Osteocyte (in vitro differentiated cells): ENCODE measurements at places on chromosomes 2 and 18. TPM values are rescaled to one million over a fixed set of nuclear protein-coding genes. Genes with fewer than 3 reads are reported as not detected.

DNA sequence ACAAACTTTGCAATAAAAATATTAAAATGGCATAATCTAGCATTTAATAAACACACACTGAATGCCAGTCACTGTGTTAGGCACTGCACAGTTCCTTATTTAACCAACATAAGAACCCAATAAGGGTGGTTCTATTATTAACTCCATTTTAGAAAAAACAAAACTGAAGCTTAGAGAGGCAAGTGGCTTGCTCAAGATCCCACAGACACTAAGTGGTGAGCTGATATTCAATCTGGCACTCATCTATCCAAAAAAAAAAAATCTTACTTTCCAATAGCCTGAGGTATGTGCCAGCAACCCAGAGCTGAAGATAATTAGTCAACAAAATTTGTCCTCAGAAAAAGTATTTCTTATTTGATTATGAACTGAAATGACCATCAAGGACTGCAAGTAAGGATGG lies 799 bp downstream of the CYTIP start:
- no peak overlapping the region for H3K27ac ChIP-seq
- H3K4me1 ChIP-seq: no peaks in the 10 kb centered on the region
- no peak for DNase-seq
- H3K4me3 ChIP-seq: no peak overlapping the region

GRCh38 chr2:46461709-46462171 lies 17.6 kb upstream of the TMEM247 start:
- no peaks in the 10 kb centered on the region for H3K27me3 ChIP-seq
- no peak overlapping the region for H3K27ac ChIP-seq
- no peaks in the 10 kb centered on the region for H3K36me3 ChIP-seq
- H3K4me3 ChIP-seq: no peak overlapping the region
- peak; percentile 19 for DNase-seq
- H3K4me1 ChIP-seq: peaks cover 5% of the 10 kb centered on the region

DNA sequence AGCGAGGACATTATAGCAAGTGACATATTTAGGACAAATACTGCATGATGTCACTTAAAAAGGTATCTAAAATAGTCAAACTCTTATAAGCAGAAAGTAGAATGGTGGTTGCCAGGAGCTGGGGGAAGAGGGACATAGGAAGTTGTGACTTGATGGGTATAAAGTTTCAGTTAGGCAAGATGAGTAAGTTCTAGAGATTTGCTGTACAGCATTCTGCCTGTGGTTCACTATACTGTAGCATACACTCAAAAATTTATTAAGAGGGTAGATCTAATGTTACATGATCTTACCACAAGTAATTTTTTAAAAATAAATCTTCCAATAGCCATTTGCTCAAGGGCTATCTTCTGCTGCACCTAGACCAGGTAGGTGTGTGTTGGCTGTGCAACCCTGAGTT lies 78.1 kb upstream of the NPAS2 start:
- H3K27me3 ChIP-seq: no peaks in the 10 kb centered on the region
- no peaks in the 10 kb centered on the region for H3K36me3 ChIP-seq
- no peak for DNase-seq
- peak overlapping the region; percentile 98 for H3K27ac ChIP-seq

GRCh38 chr2:224630659-224631550 lies 45.7 kb upstream of the CUL3 start:
- no peak overlapping the region for H3K4me3 ChIP-seq
- H3K4me1 ChIP-seq: no peaks in the 10 kb centered on the region
- no peak for DNase-seq
- no peak overlapping the region for H3K27ac ChIP-seq

DNA sequence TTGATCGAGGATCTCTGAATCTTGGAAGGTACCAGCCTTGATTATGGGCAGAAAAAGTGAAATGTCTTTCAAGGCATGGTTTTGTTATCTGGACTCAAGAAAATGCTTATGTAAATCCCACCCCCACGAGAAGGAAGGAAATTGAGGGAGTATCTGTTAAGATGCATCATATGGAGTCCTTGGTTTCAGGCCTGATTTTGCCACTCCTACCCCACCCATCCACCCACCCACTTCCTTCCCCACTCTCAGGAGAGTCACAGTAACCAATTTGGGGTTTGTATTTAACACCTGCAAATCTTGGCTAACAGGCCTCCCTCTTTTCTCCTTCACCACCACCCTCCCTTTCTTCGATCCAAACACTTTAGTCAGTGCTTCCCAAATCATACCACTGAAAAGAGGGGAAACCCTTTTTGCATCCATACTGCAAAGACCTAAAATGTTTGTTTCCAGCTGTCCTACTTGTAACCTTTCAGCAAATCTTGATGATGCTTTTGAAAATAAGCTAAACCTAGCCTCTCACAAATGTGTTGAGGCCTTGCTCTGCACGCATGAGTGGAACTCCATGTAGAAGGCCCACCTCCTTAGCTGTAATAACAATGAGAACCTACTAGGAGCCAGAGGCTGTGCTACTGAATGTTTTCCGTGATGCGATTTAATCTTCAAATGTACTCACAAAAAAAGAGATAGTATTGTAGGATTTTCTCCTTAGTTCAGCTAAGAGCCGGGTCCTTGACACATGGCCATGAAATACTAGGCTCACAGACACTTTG lies 34.8 kb downstream of the POU3F3 start:
- no peaks in the 10 kb centered on the region for H3K4me1 ChIP-seq
- H3K27me3 ChIP-seq: peaks cover 5% of the 10 kb centered on the region
- no peak overlapping the region for H3K4me3 ChIP-seq
- DNase-seq: peak; percentile 7
- no peak overlapping the region for H3K27ac ChIP-seq

GRCh38 chr2:225841314-225841713 lies 441.8 kb downstream of the NYAP2 start:
- no peak overlapping the region for H3K4me3 ChIP-seq
- no peaks in the 10 kb centered on the region for H3K4me1 ChIP-seq
- H3K36me3 ChIP-seq: no peaks in the 10 kb centered on the region
- DNase-seq: no peak
- H3K27me3 ChIP-seq: no peaks in the 10 kb centered on the region
- no peak overlapping the region for H3K27ac ChIP-seq

GRCh38 chr2:67561457-67561965 lies 164.4 kb downstream of the ETAA1 start:
- DNase-seq: no peak
- no peaks in the 10 kb centered on the region for H3K4me1 ChIP-seq
- peaks cover 3% of the 10 kb centered on the region for H3K27me3 ChIP-seq

DNA sequence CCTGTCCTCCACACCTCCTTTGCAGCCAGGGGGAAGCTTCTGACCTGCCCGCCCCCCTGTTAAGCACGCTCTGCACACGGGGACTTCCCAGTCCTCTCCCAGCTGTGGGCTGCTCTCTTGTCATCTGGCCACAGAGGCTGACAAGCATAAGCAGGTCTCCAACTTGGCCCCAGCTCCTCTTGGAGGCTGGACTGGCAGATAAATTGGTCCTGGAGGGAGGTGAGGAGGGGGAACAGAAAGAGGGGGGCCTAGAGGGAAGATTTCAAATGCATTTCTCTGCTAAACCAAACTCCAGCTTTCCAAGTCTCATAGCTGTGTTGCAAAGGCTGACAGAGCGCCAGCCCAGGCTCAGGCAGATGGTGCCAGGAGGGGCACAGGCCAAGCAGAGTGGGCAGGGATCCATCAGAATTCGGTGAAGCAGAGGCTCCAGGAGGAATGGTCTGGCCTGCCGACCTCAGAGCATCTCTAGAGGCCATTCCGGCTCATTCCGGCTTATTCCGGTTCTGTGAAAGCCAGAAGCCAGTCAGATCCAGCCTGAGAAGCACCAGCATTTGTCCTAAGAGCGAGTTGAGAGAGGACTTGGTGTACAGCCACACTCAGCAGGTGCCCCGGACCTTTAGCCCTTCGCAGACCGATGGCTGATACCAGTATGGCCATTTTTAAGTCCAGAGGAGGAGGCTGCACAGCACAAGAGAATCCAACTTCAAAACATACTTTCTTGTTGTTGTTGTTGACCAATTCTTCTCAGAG lies 508.9 kb upstream of the MYT1L start:
- peak; percentile 80 for DNase-seq
- H3K27me3 ChIP-seq: no peaks in the 10 kb centered on the region
- H3K36me3 ChIP-seq: no peaks in the 10 kb centered on the region
- no peak overlapping the region for H3K4me3 ChIP-seq
- no peaks in the 10 kb centered on the region for H3K4me1 ChIP-seq
- no peak overlapping the region for H3K27ac ChIP-seq

- no peak for DNase-seq
- H3K4me3 ChIP-seq: no peak overlapping the region
- peaks cover 22% of the 10 kb centered on the region for H3K4me1 ChIP-seq
- H3K36me3 ChIP-seq: no peaks in the 10 kb centered on the region
- peaks cover 13% of the 10 kb centered on the region for H3K27me3 ChIP-seq
- H3K27ac ChIP-seq: no peak overlapping the region
These were observed 143.7 kb downstream of the TPO start for GRCh38 chr2:1556776-1557466.

DNA sequence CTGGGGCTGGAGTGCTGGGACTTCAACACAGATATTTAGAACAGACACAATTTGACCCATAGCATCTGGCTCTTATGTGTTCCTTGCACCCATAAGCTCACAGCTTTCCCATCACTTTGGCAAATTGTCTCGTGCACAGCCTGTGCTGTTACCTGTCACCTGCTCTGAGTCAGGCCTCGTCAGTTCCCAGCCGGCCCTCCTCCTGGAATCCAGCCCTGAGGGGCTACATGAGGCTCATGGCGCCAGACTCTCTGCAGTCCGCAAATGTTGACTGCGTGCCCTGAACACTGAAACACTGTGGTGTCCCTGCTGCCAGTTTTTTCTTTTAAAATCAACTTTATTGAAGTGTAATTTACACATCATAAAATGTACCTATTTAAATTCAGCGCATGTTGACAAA lies 65.4 kb upstream of the BZW1 start:
- H3K36me3 ChIP-seq: no peaks in the 10 kb centered on the region
- DNase-seq: no peak
- H3K27ac ChIP-seq: no peak overlapping the region

The CD226 gene
- total RNA-seq: 0.46 and 0.81 TPM in 2 replicates

DNA sequence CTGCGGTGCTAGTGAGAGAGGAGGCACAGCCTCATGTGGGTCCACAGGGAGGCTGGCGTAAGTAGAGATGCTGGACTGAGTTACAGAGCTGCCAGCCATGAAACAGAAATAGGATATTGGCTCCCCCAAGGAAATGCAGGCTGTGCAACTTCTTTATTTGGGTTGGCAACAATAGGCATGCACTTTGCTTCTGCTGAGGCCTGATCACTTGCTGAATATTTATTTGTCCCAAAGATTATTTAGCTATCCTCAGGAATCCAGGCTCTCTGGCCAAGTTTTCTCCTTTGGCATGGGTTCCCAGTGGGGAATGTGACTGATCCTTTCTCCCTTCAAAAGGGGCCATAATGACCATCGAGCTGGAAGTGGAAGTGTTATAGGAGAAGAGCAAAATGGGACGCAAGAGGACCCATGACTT lies 60.0 kb downstream of the MAPK4 start:
- H3K4me1 ChIP-seq: no peaks in the 10 kb centered on the region
- no peak overlapping the region for H3K4me3 ChIP-seq
- no peaks in the 10 kb centered on the region for H3K36me3 ChIP-seq
- DNase-seq: no peak
- peaks cover 7% of the 10 kb centered on the region for H3K27me3 ChIP-seq
- no peak overlapping the region for H3K27ac ChIP-seq
